ENCODE measurements at places on chromosomes 4 and X.

- no peak for DNase-seq
Observed at GRCh38 chr4:55485821-55486220, 60.9 kb downstream of the CLOCK start.

DNA sequence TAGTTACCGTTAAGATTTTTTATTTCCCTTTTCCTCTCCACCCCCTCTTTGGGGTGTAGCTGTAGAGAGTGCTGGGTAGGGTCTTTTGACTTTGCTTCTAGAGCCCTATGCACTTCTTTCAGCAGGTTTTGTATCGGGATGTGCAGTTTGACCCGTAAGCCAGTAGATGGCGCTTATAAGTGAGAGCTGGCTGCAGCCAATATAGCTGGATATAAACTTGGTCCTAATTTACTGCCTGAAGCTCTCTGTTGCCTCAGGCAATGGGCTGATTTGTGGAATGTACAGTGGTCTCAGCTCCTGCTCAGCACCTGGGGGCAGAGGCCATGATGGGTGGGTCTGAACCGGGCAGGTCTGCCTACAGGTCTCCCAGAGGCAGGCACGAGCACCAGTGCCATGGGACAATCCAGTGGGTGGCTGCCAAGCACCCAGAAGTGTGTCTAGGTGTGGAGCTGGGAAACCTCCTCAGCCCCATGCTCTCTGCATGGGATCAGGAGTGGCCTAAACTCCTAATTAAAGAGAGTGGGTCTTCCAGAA, 146.5 kb downstream of the SPANXN1 start:
- no peak for DNase-seq

GRCh38 chr4:76791479-76791878, 106.5 kb downstream of the SOWAHB start:
- no peak for DNase-seq

DNA sequence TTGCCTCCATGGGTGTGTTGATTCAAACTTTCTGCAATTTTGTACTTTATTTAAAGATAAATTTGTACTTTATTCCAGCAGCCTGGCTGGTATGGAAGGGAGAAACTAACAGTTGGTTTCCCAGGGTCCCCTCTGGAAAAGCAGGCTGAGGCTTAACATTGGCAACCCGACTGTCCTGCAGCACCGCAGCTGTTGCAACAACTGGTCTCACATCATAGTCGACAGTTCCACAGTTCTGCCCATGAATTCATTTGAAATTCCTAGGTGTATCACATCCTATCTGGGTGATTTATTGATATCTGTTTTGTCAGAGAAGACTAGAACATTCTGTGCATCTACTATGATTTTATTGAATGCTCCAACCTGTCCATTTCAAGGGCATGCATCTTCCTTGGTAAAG, 98.8 kb upstream of the GATB start:
- DNase-seq = no peak

GRCh38 chr4:14008494-14008893, 381.0 kb upstream of the BOD1L1 start:
- DNase-seq = no peak

DNA sequence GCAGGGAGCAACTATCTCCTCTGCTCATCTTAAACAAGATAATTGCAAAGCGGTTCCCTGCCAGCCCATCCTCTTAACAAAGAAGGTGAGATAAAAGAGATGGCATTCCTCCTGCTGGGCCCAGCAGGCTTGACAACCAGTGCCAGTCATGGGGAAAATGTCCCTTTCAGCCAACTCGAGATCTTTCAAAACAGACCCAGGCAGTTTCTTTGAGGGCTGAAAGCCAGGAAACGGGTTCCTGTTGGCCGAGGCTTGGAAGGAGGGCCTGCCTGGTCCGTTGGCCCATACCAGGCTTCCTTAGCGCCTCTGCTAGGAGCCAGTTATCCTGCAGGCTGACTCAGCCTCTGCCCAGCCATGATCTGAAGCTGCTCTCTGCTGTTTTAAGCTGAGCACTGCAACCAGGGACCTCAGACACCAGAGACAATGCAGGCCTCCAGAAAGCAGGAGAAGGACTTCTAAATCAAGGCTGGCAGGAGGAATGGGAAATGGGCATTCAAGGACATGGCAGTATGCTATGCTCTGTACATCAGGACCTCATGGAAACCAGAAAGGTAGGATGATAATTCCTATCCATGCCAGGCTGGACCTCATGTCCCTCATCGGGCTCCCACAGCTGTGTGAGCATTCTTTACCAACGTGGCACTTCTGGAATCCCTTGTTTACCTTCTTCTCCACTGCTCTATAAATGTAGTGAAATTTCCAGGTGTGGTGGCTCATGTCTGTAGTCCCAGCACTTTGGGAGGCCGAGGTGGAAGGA, 42.4 kb upstream of the SLC2A9 start:
- peak; percentile 88 for DNase-seq

GRCh38 chrX:47145395-47146120, 537 bp downstream of the RBM10 start:
- no peak for DNase-seq

- no peak for DNase-seq
Observed at GRCh38 chr4:26133840-26134239, 187.0 kb upstream of the RBPJ start.

- no peak for DNase-seq
Observed at GRCh38 chr4:119626420-119626819, 2.2 kb downstream of the PDE5A start.

- DNase-seq = peak; percentile 62
Observed at GRCh38 chrX:129577473-129577872, 37.4 kb downstream of the OCRL start.

GRCh38 chr4:55127521-55127920, 2.1 kb upstream of the KDR start:
- no peak for DNase-seq

DNA sequence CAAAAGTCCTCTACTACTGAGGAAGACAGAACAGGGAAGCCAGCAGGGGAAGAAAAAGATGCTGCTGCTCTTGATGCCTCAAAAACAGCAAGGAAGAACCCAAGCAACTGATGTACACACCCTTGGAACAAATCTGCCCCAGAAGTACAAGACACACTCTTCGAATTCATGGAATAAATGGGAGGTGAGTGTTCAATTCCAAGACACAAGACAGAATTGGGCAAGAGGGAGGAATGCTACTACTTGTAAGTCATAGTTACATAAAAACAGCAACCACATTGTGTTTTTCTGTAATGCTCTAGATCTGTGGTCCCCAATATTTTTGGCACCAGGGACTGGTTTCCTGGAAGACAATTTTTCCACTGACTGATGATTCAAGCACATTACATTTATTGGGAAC, 58.0 kb upstream of the H2AZ1 start:
- no peak for DNase-seq

GRCh38 chrX:2693113-2694002, 2.3 kb downstream of the CD99 start:
- no peak for DNase-seq

DNA sequence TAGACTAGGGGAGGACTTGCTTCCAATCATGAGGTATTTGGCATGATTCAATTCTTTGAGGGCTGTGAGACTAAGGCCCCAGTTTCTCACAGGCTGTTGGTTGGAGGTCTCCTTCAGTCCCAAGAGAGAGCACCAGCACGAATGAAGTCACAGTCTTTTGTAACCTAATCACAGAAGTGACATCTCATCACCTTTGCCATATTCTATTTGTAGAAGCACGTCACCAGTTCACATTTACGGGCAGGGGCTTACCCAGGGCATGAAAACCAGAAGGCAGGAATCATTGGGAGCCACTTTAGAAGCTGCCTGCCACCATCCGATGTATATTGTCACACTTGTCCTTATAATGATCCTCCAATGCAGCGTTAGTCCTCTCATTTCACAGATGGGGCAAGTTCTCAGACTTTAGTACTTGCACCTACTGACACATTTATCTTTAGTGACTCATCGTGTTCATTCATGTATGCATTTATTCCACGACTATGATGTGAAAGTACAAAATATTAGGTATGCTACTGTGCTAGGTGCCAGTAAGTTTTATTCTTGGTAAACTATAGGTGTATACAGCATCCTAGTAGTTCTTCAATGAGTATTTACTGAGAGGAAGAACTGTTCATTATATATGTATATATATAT, 163.8 kb upstream of the PGRMC2 start:
- DNase-seq = no peak

- DNase-seq = no peak
Observed at GRCh38 chr4:40378619-40379018, 43.5 kb downstream of the CHRNA9 start.

DNA sequence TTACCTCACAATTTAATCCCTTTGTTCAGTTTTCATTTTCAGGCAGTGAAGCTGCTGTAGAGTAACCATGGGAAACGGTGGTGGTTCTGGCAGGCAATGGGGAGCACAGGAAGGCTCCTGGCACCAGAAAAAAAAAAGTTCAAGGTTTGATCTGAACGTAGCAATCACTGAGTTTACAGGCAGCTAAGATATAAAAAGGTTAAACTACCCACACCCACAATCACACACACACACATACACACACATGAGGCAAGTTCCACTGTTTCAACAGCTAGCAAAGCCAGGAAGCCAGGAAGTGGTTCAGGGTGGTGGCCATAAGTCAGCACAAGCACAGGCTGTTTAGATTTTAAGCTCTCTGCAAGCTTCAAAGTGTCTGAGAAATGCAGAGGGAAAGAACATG, at the start of gene SULT1B1:
Gene SULT1B1 (minus strand): TSS at position 166 of the 400 bp plus-strand sequence. CDS start 5,403 bp downstream, outside the sequence.
- DNase-seq = no peak

DNA sequence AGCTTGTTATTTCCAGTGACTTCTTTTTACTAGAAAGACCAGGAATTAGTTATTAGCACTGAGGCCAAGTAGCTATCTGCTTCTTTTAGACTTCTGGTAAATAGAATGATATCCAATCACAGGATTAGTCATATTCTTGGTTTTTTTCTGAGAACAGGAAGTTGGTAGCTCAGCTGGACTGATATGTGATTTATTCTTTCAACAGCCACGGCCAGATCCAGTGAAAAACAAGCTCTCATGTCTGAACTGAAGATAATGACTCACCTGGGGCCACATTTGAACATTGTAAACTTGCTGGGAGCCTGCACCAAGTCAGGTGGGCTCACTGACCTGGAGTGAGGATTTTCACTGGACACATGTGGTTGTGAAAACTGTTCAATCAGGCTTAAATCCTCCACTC, 48.6 kb downstream of the PDGFRA start:
- no peak for DNase-seq

All from islet precursor cell (in vitro differentiated cells).